ENCODE measurements at places on chromosomes 6 and 20.

- no peak for DNase-seq
Measured at GRCh38 chr6:13500264-13500663, 12.9 kb upstream of the GFOD1 start.

DNA sequence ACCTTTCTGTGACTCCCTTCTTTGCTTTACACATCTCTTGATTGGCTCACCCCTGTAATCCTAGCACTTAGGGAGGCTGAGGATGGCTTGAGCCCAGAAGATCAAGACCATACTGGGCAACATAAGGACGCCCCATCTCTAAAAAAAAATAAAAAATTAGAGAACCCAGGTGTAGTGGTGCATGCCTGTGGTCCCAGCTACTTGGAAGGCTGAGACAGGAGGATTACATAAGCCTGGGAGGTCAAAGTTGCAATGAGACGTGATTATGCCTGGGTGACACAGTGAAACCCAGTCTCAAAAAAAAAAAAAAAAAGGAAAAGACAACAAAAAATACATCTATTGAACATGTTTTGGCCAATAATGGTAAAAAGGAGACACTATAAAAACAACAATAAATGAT, 37.8 kb downstream of the CHD6 start:
- no peak for DNase-seq

GRCh38 chr6:11710311-11710761, 68.3 kb downstream of the ADTRP start:
- no peak for DNase-seq

- peak; percentile 44 for DNase-seq
Measured at GRCh38 chr6:158170656-158171081, 2.5 kb downstream of the GTF2H5 start.

GRCh38 chr6:29965563-29965872, 23.2 kb downstream of the HLA-A start:
- no peak for DNase-seq

DNA sequence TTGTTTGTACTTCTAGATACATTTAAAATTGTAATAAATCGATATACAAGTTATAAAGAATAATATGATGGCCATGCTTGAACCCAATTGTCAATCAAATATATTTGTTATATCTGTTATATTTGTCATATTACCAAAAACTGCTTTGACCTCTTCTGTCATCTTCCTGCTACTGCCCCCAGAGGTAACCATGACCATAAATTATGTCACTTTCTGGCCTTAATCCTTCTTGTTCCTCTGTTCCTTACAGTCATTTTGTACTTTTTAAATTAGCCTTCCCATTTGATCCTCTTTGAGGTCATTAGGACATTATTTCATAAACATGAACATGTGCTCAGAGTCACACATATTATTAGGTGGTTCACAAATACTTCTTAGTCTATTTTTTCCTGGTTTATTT, 124.7 kb downstream of the HFE start:
- DNase-seq: no peak

DNA sequence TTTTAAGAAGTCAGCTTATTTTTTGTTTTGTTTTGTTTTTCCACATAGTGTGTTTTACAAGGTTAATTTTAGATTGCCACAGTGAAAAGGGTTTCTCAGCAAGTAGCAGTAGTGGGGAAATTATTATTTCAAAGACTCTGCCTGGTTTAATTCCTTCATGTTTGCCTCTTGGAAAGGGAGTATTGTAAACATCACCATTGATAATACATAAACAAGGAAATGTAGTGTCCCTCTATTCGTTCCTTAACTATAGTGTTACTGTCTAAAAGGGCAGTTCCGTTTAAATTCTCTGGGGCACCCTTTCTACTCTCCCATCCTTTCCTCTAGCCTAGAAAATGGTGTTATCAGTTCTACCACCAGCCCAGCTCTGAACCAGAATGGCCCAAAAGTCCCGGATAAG, 391.0 kb upstream of the SOX4 start:
- no peak for DNase-seq

GRCh38 chr6:89997456-89998445, 103.5 kb downstream of the GJA10 start:
- DNase-seq: no peak

GRCh38 chr6:36615018-36615761, 21.0 kb downstream of the SRSF3 start:
- peak; percentile 59 for DNase-seq

GRCh38 chr6:41071501-41071922, 644 bp downstream of the OARD1 start:
- no peak for DNase-seq

- DNase-seq: no peak
Measured at GRCh38 chr6:78505178-78505577, 362.2 kb upstream of the IRAK1BP1 start.

- DNase-seq: no peak
Measured at GRCh38 chr6:159043251-159043650, 1.5 kb downstream of the TAGAP start.

DNA sequence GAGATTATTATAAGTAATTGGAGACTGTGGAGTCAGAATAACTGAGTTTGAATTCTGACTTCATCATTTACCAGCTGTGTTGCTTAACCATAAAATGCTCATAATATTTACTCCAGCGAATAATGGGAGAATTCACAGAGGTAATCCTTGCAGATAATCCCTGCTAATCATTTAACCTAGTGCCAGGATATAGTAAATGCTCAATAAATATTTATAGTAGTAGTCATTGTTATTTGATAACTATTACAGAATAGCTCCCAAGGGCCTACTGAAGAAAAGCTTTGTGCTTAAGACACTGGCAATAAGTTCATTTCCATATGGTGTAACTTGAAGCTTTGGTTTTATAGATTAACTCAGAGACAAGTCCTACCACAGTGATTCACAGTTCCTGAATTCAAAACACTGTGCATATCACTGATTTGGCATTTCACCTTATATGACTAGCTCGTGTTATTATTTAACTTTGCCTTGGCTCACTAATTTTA, 208.8 kb upstream of the PLCB4 start:
- DNase-seq: peak; percentile 26

DNA sequence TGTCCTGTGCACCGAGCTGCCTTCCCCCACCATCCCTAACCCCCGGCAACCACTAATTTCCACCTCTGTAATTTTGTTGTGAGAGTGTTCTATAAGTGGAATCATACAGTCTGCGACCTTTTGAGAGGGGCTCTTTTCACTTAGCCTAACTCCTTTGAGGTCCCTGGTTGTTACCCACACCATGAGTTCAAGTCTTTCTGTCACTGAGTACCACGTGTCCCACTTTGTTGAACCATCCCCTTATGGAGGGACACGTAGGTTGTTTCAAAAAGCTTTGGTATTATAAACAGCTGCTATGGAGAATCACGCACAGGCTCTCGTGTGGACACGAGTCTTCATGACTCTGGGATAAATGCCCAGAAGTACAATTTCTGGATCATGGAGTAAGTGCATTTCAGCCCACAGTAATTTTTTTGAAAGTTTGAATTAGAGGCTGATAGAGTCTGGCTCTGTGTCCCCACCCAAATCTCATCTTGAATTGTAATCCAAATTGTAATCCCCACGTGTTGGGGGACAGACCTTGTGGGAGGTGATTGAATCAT, 9.5 kb downstream of the FAM209B start:
- DNase-seq: no peak

- DNase-seq: no peak
Measured at GRCh38 chr6:13678255-13678983, 33.2 kb downstream of the RANBP9 start.

DNA sequence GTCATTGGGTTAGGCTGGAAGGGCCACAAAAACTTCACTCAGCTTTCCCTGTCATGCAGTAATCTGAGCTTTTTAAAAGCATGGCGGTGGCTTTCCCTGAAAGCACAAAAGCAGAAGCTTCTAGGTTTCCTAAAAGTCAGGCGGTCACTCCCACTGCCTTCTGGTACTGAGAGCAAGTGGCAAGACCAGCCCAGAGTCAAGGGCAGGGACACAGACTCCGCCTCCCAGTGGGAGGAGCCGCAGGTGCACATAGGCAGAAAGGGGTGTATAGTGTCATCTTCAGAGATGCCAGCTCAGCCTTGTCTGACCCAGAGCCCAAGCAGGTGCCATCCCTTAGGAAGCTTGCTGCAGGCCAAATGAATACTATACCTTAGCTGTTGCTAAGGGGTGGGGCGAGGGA, 18.0 kb upstream of the PACSIN1 start:
- DNase-seq: no peak

- peak; percentile 80 for DNase-seq
Measured at GRCh38 chr20:4091490-4092479, 76.4 kb upstream of the RNF24 start.

DNA sequence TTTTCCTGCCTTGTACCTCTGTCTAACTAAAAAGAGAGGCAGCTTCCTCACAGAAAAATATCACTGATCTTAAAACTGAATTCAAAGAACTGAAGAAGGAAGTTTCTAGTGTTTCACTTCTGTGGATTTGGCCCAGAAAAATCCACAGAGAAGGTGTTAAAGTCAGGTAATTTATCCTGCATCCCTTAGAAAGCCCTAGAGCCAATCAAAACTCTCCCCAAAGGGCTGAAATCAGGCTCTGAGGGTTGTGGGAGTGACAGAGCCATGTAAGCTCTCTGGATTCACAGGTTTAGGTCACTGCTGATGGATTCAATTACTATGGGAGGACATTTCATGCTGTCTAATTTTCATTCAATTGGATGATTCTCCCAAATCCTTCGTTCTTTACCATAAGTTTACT, 152.3 kb downstream of the OR2B2 start:
- no peak for DNase-seq
